SJCRH30 (cell line): ENCODE measurements at places on chromosomes 7 and 10. TPM values are rescaled to one million over a fixed set of nuclear protein-coding genes. Genes with fewer than 3 reads are reported as not detected.

- no peaks in the 10 kb centered on the region for H3K27me3 ChIP-seq
- no peak overlapping the region for H3K4me3 ChIP-seq
- peak; percentile 71 for DNase-seq
- H3K27ac ChIP-seq = no peak overlapping the region; the same call in 1 of the 2 replicates
- no peaks in the 10 kb centered on the region for H3K36me3 ChIP-seq
Observed at GRCh38 chr7:150964593-150965111, 13.5 kb downstream of the KCNH2 start.

DNA sequence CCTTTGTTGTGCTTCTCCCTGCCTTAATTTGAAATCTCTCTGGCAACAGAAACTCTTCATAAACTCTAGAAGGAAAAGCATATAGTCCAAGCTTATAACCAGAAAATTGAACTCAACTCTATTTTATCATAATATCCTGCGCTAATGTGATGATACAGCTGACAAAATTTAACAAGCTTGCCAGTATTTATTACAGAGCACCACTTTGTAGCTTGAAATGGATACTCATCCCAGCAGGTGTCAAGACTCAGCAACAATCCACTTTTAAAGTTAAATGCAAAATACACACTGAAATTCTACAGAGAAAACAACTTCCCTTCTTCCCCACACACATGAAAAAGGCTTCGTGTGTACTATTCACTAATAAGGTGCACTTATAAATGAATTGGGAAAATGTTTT is 228.9 kb downstream of the AGMO start:
- no peak overlapping the region for H3K27ac ChIP-seq
- H3K4me1 ChIP-seq = no peaks in the 10 kb centered on the region
- no peak for DNase-seq
- no peaks in the 10 kb centered on the region for H3K27me3 ChIP-seq
- no peak overlapping the region for H3K4me3 ChIP-seq

Gene DDIT4
- 84.5 and 94.2 TPM in 2 replicates for total RNA-seq

- no peak overlapping the region for H3K27ac ChIP-seq
- no peak overlapping the region for H3K4me3 ChIP-seq
- H3K36me3 ChIP-seq = no peaks in the 10 kb centered on the region
- DNase-seq = peak; percentile 5
- peaks cover 10% of the 10 kb centered on the region; the same call in 1 of the 2 replicates for H3K27me3 ChIP-seq
Observed at GRCh38 chr10:99234791-99235657, 628 bp downstream of the HPSE2 start.

DNA sequence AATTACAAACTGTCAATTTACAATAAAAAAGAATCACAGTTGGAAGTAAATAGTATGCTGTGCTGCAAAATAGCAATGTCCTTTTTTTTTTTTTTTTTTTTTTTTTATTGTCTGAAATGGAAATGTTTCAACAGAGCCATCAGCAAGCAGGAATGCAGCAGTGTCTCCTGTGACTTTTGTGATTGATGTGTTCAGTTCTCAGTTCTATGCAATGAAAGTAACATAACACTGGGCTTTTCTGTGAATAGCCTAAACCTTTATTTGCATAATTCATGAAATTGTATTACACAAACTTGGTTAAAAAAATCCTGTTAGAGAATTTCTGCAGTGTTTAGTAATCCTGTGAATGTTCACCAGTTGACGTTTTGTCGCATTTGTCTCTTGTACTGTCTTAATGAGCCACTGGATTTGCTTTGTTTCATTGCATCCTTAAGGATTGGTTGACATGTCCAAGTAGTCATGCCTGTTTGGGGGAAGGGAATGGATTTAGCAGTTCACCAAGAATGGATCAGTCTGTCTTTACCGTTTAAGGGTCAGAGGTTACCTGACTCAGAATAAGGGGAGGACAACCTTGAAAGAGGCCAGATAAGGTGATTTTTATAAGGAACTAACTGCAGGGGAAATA is 192.7 kb downstream of the MLLT10 start:
- H3K4me3 ChIP-seq = no peak overlapping the region
- no peak for DNase-seq
- peaks cover 15% of the 10 kb centered on the region for H3K36me3 ChIP-seq
- H3K27ac ChIP-seq = no peak overlapping the region

Gene GPC2
- 16.7 and 17.2 TPM in 2 replicates for total RNA-seq

Gene SPDYE8
- total RNA-seq = not detected in 2 replicates

Gene SLIT1
- total RNA-seq = 0.03 and 0.04 TPM in 2 replicates

DNA sequence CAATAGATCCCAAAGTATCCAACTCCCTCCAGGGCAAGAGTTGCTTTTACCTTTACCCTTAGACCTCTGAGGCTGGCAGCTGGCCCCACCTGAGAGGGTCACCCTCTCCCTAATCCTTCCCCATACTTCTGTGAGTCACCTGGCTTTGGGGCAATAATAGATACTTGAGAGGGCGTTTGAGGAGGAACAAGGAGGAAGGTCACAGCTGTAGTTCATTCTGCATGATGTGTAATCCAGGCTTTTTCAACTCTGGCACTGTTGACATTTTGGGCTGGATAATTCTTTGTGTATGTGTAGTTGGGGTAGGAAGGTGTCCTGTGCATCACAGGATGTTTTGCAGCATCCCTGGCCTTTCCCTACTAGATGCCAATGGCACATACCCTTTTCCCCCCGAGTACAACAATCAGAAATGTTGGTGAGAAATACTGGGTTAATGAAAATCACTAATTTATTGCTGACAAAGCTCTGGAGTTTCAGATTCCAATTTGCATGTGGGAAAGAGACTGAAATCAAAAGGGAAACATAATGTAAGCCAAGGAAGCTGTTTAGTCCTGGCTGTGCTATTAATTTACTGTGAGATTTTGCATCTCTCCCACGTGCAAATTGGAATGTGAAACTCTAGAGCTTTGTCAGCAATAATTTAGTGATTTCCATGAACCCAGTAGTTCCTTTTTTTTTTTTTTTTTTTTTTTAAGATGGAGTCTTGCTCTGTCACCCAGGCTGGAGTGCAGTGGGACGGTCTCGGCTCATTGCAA is 3.6 kb downstream of the BLVRA start:
- no peak overlapping the region for H3K27ac ChIP-seq
- no peak overlapping the region for H3K4me3 ChIP-seq
- no peak for DNase-seq
- no peaks in the 10 kb centered on the region for H3K36me3 ChIP-seq

Gene CALHM3
- total RNA-seq = not detected in 2 replicates

DNA sequence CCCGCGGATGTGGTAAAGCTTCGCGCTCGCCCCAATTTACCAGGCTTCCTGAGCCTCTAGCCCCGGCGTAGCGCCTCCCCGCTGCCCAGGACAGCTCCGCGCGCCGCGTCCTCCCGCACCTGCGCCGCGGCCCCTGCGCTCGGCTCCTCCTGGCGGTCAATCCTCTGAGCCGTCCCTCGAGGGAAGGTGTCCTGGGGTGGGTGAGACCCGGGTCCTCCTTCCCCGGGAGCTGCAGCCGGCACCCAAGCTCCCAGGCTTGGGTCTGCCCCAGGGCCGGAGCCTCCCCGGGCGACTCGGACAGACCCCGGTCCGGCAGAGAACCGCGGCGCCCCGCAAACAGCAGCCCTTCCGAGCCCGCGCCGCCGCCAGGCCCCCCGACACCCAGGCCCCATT is 512 bp downstream of the OSBPL3 start:
- DNase-seq = peak; percentile 81
- H3K27me3 ChIP-seq = no peaks in the 10 kb centered on the region
- H3K36me3 ChIP-seq = no peaks in the 10 kb centered on the region
- H3K4me1 ChIP-seq = no peaks in the 10 kb centered on the region; the same call in 1 of the 2 replicates

GRCh38 chr10:122988501-122988900 is 8.3 kb downstream of the PSTK start:
- no peaks in the 10 kb centered on the region for H3K27me3 ChIP-seq
- no peak for DNase-seq
- peaks cover 18% of the 10 kb centered on the region for H3K36me3 ChIP-seq

- peak; percentile 67 for DNase-seq
- no peaks in the 10 kb centered on the region for H3K36me3 ChIP-seq
- H3K4me3 ChIP-seq = no peak overlapping the region
Observed at GRCh38 chr10:53223851-53224250, 451.3 kb upstream of the MBL2 start.

GRCh38 chr10:99930731-99931550 is 78.8 kb downstream of the DNMBP start:
- H3K4me3 ChIP-seq = peak overlapping the region; percentile 15; the same call in 1 of the 2 replicates
- peaks cover 27% of the 10 kb centered on the region for H3K4me1 ChIP-seq
- H3K27ac ChIP-seq = peak overlapping the region; percentile 87
- no peaks in the 10 kb centered on the region; the same call in 1 of the 2 replicates for H3K36me3 ChIP-seq
- peak; percentile 92 for DNase-seq

GRCh38 chr7:102047167-102047566 is 229.7 kb downstream of the CUX1 start:
- H3K27me3 ChIP-seq = no peaks in the 10 kb centered on the region
- no peak overlapping the region for H3K27ac ChIP-seq
- H3K4me3 ChIP-seq = no peak overlapping the region
- H3K4me1 ChIP-seq = peaks cover 6% of the 10 kb centered on the region; the same call in 1 of the 2 replicates

Gene LLCFC1
- total RNA-seq = not detected in 2 replicates

DNA sequence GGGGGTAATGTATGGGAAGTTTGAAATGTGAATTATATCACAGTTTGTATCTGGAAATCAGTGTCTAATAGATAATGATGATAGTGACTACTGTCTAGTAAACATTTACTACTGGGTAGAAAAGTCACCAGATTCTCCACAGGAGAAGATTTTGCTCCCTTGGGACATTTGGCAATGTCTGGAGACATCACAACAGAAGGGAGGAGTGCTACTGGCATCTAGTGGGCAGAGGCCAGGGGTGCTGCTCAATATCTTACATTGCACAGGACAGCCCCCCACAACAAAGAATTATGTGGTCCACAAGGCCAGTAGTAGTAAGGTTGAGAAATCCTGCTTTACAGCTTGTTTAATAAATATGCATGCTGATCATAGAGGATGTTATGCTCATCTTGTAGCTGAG is 92.3 kb upstream of the PRPS1L1 start:
- no peak overlapping the region for H3K4me3 ChIP-seq
- H3K4me1 ChIP-seq = peaks cover 4% of the 10 kb centered on the region
- no peak overlapping the region for H3K27ac ChIP-seq
- H3K36me3 ChIP-seq = no peaks in the 10 kb centered on the region
- no peaks in the 10 kb centered on the region for H3K27me3 ChIP-seq
- DNase-seq = no peak

DNA sequence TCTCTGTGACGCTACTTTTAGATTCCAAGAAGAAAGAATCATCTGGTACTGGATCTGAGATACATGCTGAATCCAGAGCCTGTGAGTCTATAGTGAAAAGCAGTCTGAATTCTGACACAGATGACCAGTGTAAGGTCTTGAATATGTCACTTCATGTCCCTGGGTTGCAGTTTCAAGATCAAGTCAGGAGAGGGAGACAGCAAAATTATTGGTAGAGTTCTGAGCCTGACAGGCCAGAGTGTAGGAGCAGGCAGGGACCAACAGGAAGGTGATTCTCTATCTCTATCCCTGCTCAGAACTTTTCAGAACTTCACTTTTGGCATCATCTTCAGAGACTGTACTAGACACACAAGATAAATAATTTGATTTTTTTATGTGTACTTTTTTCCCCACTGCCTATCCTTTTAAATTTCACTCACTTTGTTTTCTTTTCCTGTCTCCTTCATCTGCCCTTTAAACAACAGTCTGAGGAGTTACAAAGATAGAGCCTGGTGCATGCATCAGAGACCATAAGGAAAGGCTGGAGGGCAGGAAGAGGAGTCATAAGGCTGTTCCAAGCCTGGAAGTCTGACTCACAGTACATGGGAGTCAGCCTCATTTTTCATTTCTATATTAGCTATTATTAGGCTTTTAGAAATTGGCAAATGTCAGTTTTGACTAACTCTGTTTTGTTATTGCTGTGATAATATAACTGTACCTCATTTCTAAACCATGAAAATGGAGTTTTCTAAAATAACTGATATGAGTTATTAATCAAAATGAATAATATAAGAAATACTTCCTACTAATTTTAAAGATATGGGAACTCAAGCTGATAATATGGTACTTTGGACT is 120.2 kb upstream of the TMEM229A start:
- H3K27me3 ChIP-seq = no peaks in the 10 kb centered on the region
- no peak overlapping the region for H3K4me3 ChIP-seq
- H3K27ac ChIP-seq = no peak overlapping the region
- DNase-seq = peak; percentile 50

DNA sequence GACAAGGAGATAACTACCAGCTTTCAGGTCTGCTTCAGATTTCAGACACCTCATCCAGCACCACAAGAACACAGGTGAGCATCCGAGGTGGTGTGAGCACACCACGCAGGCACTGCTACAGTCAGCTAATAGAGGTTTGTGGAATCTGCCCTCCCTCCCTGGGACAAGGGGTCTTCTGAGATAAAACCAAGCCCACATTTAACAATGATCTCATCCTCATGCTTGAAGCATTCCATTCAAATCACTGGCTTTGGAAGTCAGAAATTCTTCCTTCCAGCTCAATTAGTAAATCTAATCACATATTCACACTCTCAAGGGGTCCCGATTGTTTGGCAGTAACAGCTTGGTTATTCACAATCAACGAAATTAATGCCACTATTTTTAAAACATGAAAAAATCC is 331.4 kb downstream of the ELMO1 start:
- H3K27me3 ChIP-seq = no peaks in the 10 kb centered on the region
- no peaks in the 10 kb centered on the region for H3K36me3 ChIP-seq
- no peaks in the 10 kb centered on the region; the same call in 1 of the 2 replicates for H3K4me1 ChIP-seq
- DNase-seq = no peak

Gene C1QL3
- not detected in 2 replicates for total RNA-seq

GRCh38 chr7:155728116-155728515 is 83.7 kb downstream of the RBM33 start:
- H3K4me3 ChIP-seq = no peak overlapping the region
- no peaks in the 10 kb centered on the region for H3K27me3 ChIP-seq
- H3K36me3 ChIP-seq = peaks cover 13% of the 10 kb centered on the region
- DNase-seq = no peak
- no peaks in the 10 kb centered on the region for H3K4me1 ChIP-seq

Gene PDE1C
- total RNA-seq = 0.02 TPM in 1 of 2 replicates, not detected in the other

DNA sequence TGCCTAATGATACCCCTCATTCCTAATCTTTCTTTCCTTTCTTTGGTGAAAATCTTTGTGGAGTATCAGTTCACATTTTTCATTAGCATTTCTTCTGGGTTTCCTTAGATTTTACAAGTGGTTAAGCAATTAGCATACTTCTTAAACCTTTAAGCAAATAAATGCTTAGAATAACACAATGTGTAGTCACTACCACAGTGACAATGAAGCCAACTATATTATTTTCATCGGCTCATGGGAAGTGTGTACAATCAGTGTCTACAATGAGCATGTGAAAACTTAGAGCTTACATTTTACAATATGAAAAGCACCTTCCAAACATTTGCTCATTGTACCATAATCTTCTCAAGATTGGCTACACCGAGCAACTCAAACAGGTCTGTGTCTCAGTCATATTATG is 176.2 kb upstream of the PLXNA4 start:
- peaks cover 14% of the 10 kb centered on the region for H3K4me1 ChIP-seq
- no peaks in the 10 kb centered on the region for H3K27me3 ChIP-seq
- no peak overlapping the region for H3K4me3 ChIP-seq
- no peaks in the 10 kb centered on the region for H3K36me3 ChIP-seq
- no peak for DNase-seq

Gene LEP
- not detected in 2 replicates for total RNA-seq

GRCh38 chr7:16839646-16840045 is 34.8 kb upstream of the AGR2 start:
- H3K27ac ChIP-seq = no peak overlapping the region
- H3K4me3 ChIP-seq = no peak overlapping the region
- H3K4me1 ChIP-seq = no peaks in the 10 kb centered on the region
- no peak for DNase-seq
- no peaks in the 10 kb centered on the region for H3K27me3 ChIP-seq
